ENCODE measurements at places on chromosomes 13 and 19. TPM values are rescaled to one million over a fixed set of nuclear protein-coding genes. Genes with fewer than 3 reads are reported as not detected.

PALM3 gene
- total RNA-seq, result 0.30 TPM

PIP5K1C gene
- total RNA-seq, result 28.4 TPM

CYP4F2 gene
- not detected for total RNA-seq

CACNA1A gene
- 6.8 TPM for total RNA-seq

FGF14 gene
- not detected for total RNA-seq

SIGLEC12 gene
- not detected for total RNA-seq
